NCI-H1048 (cell line): ENCODE measurements at places on chromosomes 2 and 18.

- no peak for DNase-seq
Measured at GRCh38 chr2:170076189-170076588, 101.8 kb upstream of the MYO3B start.

DNA sequence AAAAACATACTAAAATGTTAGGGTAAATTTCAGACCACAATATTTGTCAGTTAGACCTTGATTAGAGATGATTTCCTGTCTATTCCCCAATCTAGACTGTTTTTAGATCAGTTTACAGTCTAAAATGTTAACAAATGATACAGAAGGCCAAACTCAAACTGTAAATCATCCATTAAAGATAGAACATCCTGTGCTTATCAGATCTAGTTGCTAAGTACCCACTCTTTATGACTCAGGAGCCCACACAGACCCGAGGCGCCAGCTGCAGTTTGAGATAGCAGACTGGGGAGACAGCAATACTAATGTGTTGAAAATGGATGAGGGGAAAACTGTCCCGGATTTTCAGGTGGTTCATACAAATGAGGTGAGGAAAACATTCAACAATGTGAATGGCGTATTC is 113.3 kb downstream of the SCG2 start:
- no peak for DNase-seq

- DNase-seq: no peak
Measured at GRCh38 chr2:60359569-60359968, 193.9 kb downstream of the BCL11A start.

DNA sequence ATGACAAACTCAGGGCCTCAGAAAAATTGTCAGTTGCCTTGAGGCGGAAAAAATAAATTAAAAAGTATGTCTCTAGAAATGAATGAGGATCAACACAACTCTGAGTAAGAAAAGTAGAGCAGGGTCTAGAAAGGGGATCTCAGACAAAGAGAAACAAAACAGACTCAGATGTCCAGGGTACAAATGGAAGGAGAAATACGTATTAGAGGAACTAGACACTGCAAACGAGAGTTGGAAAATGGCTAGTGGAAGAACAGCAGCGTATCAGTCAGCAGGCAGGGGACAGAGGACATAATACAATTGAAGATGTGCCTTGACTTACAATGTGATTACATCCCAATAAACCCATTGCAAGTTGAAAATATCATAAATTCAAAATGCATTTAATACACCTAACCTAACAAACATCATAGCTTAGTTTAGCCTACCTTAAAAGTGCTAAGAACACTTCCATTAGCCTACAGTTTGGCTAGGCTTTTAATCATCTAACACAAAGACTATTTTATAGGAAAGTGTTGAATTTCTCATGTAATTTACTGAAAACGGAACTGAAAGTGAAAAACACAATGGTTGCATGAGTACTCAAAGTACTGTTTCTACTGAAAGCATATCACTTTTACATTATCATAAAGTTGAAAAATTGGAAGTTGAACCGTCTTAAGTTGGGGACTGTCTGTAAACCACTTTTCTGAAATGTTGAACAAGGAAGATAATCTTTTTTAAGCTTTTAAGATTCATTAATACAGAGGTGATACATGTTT is 182.8 kb downstream of the NBAS start:
- DNase-seq: no peak

DNA sequence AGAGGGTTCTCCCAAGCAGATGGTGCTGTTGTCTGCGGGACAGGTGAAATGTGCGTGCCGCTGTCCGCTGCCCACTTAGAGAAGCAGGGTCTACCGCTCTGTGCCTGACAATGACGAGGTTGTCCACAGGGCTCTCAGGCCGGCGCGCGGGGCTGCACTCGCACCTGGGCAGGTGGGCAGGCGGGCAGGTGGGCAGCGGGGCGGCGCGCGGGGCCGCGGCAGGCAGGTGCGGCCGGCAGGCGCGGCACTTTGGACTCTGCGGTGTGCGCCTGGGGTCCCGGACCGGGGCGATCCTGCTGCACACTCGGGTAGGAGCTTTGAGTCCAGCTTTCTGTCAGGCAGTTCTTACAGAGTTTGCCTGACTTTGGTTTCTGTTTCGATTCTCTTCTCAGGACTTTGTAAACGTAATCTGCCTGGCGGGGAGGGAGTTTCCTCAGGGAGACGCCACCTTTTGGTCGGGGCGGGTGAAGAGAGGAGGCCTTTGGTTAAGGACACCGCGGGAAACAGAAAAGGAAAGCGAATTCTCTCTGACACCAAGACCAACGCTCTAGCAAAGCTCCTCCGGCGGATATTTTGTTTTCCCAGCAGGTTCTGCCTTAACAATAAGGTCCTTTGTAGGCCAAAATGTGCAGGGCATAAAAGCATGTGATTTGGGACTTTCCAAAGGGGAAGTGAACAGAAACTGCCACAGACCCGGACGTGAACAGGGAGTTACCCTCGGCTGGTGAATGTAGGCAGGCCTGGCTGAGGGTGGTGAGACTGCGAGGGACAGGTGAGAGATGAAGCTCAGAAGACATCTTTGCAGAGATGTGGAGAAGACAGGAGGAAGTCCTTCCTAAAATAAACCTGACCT is at the start of gene IFIH1:
Gene IFIH1, minus strand, starts transcription at position 357 of the 853 bp plus-strand sequence. CDS start 377 bp downstream, outside the sequence.
- peak; percentile 89 for DNase-seq

DNA sequence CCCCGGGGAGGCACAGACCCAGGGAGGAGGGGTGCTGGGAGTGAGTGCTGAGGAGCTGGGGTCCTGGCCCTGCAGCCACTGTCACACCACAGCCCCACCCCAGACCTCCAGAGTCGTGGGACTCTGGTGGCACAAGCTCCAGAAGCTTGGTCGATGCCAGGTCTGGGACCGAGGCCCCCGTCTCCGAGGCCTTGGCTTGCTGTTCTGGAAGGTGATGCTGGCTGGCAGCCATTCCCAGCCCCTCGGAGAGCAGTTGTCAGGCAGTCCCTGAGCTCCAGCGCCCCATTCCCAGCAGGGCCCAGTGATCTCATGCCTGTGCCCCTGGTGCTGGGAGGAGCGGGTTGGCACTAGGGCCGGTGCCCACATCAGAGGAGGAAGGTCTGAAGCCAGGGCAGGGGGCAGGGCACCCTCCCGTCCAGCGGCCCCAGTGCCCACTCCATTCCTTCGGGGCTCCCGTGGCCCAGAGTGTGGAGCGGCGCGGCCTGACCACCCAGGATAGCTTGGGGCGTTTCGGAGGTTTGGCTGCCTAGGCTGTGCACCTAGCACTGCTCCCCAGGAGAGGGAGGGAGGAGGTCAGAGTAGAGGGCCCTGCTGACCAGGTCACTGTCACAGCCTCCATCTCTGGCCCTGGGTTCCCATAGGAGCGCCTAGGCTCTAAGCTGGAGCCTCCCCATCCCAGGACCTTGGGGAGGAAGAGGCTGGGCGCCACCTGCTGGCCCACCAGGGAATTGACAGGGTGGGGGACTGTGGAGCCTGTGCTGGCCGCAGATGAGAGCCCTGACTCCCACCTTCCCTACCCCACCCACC is 16.8 kb upstream of the ALPI start:
- DNase-seq: no peak

- no peak for DNase-seq
Measured at GRCh38 chr2:159748089-159748488, 35.8 kb downstream of the MARCHF7 start.

GRCh38 chr2:134370655-134371445 is 117.0 kb downstream of the MGAT5 start:
- DNase-seq: no peak

GRCh38 chr2:20223407-20224163 is 1.3 kb downstream of the SDC1 start:
- no peak for DNase-seq

- no peak for DNase-seq
Measured at GRCh38 chr2:120647487-120647886, 88.2 kb upstream of the GLI2 start.

DNA sequence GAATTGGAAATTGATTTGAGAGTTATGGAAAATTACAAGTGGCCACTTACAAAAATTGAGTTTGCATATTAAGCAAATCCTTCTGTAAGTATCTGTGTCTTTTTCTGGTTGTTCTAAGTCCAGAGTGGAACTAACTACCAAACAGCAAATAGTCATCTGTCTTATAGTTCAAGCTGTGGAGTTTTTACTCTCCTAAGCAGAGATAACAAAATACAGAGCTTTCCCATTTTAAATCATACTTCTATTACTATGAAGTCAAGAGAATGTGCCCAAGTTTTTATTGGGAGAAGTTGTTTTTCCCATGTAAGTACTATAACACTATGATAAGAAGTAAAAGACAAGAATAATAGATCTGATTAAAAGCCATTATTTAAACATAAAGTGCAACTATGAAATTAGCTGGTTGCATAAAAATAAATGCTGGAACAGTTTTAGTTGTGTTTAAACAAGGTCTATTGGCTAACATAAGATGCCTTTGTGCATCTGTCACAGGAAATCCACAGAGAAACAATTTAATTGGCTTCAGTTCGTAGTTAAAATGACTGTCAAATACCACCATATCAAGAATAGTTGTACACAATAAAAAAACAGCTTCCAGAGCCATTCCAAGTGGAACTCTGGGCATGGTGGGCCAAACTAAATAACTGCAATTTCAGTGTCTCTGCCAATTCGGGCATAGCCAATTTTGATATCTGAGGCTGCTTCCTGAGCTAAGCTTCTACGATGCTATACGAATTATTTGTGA is 1467.4 kb upstream of the NXPH2 start:
- no peak for DNase-seq

DNA sequence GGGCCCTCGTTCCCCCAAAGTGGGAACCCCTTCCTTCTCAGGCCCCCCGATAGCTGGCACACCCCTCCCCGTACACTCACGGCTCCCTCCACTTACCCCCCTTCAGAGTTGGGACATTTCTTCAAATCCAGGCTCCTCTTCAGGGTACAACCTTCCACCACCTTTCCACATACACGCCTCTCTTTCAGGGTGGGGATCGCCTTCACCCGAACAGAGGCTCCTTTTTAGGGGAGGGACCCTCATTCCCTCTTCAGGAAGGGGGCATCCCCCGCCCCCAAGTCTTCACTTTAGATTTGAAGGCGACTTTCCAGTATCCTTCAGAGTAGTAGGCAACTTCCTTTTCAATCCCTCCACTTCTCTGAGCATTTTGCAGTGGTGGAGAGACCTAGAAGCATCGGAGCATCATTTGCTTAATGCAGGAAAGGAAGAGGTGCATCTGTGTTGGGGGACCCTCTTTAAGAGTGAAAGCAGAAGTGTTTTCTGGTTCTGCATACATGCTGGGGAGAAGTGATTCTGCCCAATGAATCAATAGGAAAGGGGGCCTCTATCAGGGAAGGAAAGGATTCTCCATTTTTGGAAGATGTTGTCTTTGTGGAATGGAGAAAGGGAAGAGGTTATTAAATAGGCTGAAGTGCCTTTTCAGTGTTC is 845 bp downstream of the EML4 start:
- no peak for DNase-seq

DNA sequence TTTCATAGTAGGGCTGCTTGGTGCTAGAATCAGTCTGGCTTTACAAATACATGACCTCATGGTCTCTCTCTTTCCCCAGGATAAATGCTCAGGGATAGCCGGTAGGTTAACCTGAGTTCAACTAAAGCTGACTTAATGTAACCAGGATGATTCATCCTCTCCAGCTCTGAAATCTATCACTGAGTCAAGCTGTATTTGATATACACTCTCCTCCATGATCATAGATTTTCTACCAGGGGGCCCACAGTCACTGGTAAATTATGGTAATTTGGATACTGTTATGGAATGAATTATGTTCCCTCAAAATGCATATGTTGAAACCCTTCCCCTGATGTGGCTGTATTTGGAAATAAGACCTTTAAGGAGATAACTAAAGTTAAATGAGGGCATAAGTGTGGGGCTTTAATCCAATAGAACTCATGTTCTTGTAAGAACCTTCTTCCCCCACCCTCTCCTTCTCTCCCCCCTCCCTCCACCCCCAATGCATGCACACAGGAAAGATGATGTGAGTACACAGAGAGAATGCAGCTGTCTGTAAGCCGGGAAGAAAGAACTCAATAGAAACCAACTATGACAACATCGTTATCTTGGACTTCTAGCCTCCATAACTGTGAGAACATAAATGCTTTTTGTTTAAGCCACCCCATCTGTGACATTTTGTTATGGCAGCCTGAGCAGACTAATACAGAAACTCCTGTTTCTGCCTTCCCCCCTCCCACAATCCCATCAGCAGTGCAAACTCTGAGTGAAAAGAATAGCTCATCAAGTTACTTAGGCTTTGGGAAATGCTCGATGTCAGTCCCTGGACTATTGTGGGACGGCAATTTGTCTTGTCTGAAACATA is 134.9 kb upstream of the KYNU start:
- DNase-seq: no peak

- no peak for DNase-seq
Measured at GRCh38 chr2:95350368-95350767, 52.1 kb upstream of the FAHD2A start.

DNA sequence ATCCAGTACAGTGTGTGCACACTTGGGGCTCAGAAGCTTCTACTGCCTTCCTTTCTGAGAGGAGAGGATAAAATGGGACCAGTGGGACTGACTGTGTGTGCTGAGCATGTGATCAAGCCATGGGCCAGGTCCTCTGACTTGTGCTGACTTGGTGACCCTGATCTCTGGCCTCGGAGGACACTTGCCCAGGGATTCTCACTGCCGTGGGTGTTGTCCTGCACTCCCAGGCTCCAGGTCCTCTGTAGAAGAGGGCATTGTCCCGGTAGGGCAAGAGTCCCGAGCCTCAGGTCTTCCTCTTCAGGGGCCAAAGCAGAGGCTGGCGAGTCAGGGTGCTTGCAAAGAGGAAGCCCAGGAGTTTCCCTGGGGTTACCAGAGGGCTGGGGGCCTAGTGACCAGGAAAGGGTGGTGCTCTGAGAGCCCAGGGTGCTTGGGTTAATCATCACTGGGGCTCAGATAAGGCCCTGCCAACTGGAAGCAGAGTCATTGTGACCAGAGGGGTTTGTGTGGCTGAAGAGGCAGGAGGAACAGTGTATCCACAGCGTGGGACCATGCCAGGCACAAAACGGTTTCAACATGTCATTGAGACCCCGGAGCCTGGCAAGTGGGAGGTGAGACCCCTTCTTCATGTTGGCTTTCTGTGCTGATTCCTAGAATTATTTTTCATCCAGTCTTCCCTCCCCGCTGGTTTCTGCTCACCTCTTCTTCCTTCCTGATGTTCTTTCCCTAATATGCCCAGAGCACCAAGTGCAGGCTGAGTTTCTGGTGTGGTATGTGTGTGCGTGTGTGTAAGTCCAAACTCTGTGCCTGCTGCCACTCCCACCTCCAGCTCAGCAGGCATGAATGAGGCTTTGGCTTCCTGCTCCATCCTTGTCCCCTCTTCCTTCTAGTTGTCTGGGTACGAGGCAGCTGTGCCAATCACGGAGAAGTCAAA is at the start of gene GCKR:
Gene GCKR, plus strand, starts transcription at position 483 of the 931 bp plus-strand sequence. Its CDS starts 66 bp downstream, at position 549.
- DNase-seq: no peak

- DNase-seq: no peak
Measured at GRCh38 chr2:6934758-6935651, 17.8 kb downstream of the RNF144A start.

GRCh38 chr2:180630756-180631155 is 349.6 kb upstream of the UBE2E3 start:
- DNase-seq: no peak
